ENCODE measurements at places on chromosomes 13 and 19.

DNA sequence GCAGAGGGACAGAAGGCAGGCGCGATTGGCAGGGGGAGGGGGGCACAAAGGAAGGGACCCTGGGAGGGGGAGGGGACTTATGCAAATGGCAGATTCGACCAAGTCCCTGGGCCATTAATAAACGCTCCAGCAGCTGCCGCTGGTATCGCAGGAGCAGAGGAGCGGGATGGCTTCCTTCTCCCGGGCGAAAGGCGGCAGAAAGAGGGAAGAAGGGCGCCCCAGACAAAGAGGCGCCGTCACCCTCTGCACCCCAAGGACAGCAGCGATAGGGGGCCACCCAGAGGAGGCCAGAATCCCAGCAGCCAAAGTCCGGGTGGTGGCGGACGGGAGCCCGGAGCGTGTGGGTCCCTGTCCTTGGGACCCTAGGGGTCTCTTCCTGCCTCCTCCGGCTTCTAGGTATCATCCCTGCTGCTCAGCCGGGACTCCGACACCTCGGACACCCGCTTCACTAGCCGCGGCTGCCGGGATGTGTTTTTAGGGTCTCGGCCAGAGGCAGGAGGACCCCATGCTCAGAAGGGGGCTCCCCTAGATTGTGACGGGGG, 1.9 kb downstream of the PTPRS start:
- DNase-seq, result no peak

DNA sequence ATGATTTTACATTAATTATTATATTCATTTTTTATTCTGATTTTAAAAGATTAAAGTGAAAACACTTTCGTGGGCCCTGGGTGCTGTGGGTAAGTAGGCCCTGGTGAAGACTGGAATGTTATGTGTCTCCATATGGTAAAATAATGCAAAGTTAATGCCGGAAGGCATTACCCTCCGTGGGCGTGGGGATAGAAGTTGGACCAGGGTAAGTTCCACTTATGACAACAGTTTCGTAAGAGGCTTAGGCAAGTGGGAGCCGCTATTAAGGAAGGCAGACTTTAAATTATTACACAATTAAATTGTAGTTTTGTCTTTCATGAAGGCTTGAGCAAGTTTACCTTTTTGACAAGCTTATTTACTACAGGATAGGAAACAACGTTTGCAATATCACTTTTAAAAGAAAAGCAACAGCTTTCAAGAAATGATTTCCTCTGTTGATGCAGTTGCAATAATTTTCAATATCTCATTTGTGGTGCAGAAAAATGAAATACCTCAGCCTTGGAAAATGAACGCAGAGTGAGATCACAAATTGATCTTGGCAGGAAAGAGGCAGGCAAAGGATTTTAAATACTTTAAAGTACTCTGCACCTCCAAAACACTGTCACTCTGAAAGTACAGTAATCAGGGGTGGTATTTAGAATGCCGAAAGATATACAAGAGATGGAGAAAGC, 310.6 kb downstream of the DCT start:
- no peak for DNase-seq

GRCh38 chr19:3695986-3696659, 4.1 kb downstream of the PIP5K1C start:
- no peak for DNase-seq

- no peak for DNase-seq
Observed at GRCh38 chr13:108494991-108495645, 134.3 kb upstream of the MYO16 start.

- no peak for DNase-seq
Observed at GRCh38 chr19:6680141-6680540, 10.2 kb upstream of the TNFSF14 start.

DNA sequence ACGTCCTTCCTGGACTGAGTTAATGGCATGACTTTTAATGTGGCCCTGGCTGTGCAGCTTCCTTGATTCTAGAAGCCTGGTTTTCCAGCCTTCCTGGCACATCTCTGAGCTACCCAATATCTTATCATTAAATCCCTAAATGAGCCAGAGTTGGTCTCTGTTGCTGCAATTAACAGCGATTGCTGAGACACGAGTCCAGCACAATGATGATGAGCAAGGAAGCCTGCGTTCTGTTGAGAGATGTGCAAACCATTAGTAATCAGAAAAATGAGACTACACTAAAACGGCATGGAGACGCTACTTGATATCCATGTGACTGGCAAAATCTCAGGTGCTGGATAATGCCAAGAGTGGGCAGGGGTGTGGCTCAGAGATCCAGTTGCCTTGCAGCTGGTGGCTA, 26.2 kb downstream of the GPR42 start:
- peak; percentile 60 for DNase-seq

- DNase-seq, result no peak
Observed at GRCh38 chr19:6728346-6728745, 7.9 kb upstream of the C3 start.

- no peak for DNase-seq
Observed at GRCh38 chr19:41726493-41726892, 18.1 kb downstream of the CEACAM5 start.
